ELR (cell line): ENCODE measurements at places on chromosomes 5 and 9.

GRCh38 chr5:168209244-168209995 lies 82.0 kb upstream of the WWC1 start:
- no peak for DNase-seq

DNA sequence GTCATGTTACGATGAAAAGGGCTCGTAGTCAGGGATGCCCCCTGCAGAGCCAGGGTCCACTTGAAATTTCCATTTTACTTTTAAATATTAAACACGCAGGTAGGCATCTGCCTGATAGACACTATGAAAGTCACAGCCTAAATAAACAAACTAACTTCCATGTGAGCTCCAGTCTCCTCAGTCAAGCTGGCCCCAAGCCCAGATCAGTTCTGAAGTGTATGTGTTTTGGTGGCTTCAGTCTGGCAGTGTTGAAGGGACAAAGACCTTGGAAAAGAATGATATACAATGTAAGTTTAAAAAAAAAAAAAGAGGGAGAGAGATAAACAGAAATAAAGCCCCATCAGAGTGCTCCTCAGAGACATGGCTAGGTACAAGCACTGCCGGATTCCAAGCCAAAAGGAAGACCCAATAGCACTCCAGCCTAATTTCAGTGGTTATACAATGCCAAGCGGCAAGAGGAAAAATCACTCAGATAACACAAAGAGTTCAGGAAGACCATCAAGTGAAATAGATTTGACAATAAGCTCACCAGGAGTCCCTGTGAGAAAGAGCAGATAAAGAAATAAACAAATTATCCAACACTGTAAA lies 181.0 kb downstream of the BNC2 start:
- DNase-seq = no peak

DNA sequence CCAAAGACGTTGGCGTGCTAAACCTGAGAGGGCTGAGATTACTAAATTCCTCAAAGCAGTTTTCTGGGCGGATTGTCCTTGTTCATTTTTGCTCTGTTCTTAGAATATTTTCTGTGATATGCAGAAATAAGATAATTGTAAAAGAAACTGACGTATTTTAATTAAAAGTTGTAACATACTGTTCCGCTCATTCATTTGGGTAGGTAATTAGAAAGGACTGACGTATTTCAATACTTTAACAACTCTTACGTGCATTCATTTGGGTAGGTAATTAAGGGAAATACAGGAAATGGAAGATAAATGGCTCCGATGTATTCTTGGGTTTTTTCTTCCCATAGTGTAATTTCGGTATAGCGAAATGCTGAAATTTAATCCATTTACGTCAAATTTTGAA lies 1.1 kb downstream of the OSTF1 start:
- no peak for DNase-seq

DNA sequence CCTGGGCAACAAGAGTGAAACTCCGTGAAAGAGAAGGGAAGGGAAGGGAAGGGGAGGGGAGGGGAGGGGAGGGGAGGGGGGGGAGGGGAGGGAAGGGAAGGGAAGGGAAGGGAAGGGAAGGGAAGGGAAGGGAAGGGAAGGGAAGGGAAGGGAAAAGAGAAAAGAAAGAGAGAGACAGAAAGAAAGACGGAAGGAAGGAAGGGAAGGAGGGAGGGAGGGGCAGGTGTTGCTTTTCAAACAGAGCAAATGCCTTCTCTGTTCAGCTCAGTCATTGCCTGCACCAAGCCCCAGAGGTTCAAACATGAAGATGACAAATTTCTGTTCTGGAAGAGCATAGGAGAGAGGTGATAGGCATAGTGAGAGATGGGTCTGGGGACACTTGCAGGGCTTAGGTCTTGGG lies 330.0 kb downstream of the DRD1 start:
- no peak for DNase-seq

GRCh38 chr5:172235132-172235780 lies 41.3 kb downstream of the EFCAB9 start:
- DNase-seq = no peak

DNA sequence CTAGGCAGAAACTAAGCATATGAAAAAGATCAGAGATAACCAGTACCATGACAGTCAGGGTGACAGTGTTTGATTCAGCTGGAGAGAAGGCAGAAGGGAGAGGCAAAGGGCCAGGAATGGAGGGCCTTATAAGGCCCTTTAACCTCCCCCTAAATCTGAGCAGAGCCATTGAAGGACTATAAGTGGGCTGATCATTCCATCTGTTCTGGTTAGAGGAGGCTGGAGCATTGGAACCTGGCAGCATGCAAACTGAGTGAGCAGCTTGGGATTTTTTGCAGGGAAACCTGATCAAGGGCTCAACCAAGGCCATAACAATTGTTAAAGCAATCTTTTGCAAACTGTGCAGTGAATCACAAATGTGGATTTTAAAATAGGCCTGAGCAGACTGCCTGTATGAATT lies 174.5 kb upstream of the DAP start:
- no peak for DNase-seq

GRCh38 chr9:112135706-112136105 lies 39.4 kb downstream of the SUSD1 start:
- no peak for DNase-seq

DNA sequence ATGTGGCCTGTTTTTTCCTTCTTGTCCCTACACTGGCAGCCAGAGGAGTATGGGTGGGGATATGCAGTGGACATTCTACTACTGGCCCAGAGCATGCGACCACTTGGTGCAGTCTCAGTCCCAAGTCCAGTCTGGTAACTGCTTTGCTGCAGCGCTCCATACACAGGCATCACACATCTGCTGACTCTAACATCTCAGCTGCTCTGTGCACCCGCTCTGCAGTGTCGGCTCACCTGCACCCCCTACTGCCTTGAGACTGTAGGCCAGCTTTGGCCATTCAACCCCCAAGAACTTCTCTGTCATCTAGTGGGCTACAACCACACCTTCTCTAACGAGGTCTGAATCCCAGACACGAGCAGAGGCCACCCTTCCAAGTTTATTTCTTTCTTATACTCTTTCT lies 46.4 kb upstream of the SLCO6A1 start:
- peak; percentile 41 for DNase-seq

- peak; percentile 87 for DNase-seq
Observed at GRCh38 chr5:172768573-172769341, 2.2 kb downstream of the DUSP1 start.

- peak; percentile 60 for DNase-seq
Observed at GRCh38 chr5:180830253-180831138, 27.9 kb upstream of the MGAT1 start.

GRCh38 chr9:78707481-78707991 lies 410.6 kb downstream of the PSAT1 start:
- peak; percentile 76 for DNase-seq

- DNase-seq = no peak
Observed at GRCh38 chr5:181036816-181037364, 3.2 kb upstream of the BTNL9 start.

DNA sequence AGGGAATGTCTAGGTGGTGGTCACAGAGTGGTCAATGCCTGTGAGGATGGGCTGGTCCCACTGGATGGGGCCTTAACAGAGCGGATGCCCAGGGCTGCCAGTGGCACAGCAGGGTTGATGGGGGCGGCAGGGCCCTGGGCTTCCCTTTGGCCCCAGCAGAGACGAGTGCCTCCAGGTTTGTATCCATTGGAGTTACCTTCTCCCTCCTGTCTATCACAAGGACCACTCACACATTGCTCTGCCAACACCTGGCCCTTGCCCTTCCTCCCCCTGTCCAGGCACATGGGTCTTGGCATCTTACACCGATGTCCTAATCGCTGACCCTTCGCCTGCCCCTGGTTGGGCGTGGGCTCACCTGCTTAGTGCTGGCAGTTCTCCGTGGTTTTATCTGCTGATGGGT lies 26.2 kb upstream of the IRX4 start:
- no peak for DNase-seq

DNA sequence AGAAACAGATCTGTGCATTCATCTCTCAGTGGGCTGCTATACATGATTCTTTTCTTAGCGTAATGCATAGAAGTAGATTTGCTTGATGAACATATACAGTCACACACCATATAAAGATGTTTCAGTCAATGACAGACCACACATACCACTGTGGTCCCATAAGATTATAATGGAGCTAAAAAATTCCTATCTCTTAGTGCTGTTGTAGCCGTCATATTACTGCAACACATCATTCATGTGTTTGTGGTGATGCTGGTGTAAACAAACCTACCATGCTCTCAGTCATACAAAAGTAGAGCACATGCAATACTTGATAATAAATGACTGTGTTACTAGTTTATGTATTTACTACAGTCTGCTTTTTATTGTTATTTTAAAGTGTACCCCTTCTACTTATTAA lies 214.3 kb downstream of the ARHGAP26 start:
- peak; percentile 27 for DNase-seq

DNA sequence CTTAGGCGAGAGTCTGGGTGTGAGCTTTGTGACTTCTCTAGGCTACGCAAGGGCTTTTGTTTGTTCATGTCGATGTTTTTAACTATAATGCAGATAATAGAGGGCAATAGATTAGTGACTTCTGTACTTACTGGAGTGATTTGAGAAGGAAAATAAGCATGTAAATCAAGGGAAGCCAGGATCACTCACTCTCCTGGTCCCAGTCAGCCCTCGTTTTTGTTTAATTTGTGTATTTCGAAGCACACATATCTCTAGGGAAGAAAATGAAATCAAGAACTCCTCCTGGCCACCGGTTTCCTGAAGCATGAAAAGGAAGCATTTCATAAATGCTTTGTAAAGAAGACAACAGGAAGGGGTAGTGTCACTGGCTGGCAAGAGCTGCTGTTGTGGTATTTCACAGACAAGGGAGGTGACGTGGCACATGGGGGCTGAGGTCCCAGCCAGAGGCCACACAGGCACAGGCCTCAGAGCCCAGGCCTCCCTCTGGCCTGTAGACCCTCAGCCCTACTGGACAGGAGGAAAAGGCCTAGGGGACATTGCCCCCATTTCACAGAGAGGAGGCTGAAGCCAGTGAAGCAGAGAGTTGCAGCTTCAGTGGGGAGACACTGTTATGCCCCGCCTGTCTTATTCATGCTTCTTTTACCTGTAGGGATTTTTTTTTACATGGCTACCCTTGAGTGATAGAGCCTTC lies 34.1 kb downstream of the IRF1 start:
- DNase-seq = peak; percentile 77

DNA sequence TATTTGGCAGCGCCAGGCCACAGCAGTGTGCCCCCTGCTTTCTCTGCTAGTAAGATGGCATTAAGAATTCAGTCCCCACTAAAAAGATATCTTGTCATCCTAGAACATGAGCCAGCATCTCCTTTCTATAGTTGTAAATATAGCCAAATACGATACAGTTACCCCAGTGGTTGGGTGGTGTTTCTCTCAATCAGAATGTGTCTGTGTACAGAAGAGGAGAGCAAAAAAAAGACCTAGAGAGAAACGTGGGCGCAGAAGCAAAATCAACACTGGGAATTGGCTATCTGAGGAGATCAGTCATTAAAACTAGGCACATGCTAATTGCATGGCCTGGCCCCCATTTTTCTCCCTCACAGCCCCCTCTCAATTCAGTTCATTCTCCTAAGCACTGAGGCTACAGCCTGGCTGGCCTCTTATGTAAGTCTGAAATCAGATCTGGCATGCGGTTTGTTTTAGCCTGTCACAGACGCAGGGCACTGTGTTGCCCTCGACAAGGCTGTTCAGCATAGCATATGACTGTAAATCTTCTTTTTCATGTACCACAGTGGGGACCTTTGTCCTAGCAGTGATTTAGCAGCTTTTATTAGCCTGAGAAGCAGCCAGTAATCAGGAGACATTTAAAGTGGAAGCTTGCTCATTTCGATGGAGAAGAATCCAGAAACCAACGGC lies 57.8 kb downstream of the RORB start:
- no peak for DNase-seq

- DNase-seq = no peak
Observed at GRCh38 chr5:80874162-80874561, 86.0 kb upstream of the RASGRF2 start.

DNA sequence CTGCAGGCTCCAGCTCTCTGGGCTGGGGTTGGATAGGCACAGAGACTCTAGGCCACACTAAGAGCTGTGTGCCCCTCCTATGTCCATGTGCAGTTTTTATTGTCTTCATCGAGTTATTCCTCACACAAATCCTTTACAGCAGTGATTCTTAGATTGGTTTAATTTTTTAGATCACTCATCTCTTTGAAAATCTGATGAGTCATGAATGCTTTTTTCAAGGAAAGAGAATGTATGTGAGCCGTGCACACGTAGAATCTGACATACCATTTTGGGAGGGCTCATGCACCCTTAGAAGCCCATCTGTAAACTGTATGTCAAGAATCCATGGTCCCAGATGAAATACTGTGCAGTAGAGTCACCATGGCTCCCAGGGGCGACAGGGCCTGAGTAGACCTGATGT lies 100.7 kb upstream of the S1PR3 start:
- peak; percentile 19 for DNase-seq

GRCh38 chr5:67969631-67970030 lies 245.9 kb upstream of the PIK3R1 start:
- no peak for DNase-seq

- DNase-seq = no peak
Observed at GRCh38 chr9:113416149-113416721, 5.7 kb downstream of the C9orf43 start.

- DNase-seq = peak; percentile 99
Observed at GRCh38 chr9:115591584-115591984, 473.6 kb upstream of the TNC start.

GRCh38 chr5:147397616-147398015 lies 112.3 kb downstream of the DPYSL3 start:
- DNase-seq = no peak

DNA sequence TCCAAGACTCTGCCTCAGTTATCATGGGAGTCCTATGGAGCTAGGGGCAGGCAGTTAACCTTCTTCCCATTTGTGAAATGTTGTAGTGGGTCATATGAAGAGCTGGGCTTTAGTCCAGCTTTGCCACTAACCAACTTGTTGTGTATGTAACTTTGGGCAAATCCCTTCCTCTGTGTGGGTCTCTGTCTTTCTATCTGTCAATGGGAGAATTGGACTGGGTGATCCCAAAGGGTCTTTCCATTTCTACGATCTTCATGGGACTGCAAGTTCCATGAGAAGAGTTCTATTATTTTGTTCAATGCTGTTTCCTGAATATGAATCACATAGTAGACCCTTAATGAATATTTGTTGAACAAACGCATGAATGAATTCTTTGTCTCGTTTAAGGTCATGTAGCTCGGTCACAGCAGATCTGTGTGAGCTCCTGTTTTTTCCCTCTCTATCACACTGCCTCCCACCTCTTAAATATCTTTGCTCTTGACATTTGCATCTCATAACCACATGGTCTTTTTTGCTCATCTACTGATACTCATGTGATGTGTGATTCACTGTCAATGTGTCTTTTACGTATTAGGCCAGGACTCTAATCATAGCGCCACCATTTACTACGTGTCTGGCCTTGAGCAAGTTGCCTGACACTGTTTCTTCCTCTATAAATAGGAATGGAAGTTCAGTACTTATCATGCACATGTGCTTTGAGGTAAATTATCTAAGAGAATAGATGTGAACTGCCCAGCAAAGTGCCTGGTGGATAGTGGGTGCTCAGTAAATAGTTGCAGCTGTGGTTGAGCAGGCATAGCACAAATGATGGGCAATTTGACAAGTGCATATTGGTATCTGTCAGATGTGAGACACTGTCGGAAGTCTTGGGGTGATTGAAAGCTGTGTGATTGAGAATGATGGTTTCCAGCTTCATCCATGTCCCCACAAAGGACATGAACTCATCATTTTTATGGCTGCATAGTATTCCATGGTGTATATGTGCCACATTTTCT lies 37.4 kb downstream of the PTTG1 start:
- no peak for DNase-seq
